ENCODE measurements at places on chromosomes 3 and 15.

GRCh38 chr3:24310887-24311286, 183.8 kb downstream of the THRB start:
- no peak for DNase-seq

GRCh38 chr3:141353652-141354495, 14.4 kb upstream of the ZBTB38 start:
- no peak for DNase-seq

GRCh38 chr3:74510261-74510818, 104.1 kb downstream of the CNTN3 start:
- no peak for DNase-seq

DNA sequence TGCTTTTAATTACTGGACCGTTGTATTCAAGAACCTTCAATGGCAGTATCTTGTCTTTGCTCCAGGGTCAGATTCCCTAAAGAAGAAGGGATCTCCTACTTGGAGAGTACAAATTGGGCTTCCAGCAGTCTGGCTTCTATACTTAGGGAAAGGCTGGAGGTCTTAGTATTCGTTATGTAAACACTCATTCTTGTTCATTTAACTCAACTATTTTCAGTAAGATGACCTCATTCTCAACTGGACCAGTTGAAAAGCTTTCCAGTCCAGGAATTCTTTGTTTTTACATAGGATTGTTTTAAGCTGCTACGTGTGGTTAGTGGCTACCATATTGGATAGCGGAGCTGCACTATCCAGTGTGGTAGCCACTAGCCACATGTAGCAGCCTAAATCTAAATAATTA, 4.6 kb downstream of the SENP5 start:
- no peak for DNase-seq

DNA sequence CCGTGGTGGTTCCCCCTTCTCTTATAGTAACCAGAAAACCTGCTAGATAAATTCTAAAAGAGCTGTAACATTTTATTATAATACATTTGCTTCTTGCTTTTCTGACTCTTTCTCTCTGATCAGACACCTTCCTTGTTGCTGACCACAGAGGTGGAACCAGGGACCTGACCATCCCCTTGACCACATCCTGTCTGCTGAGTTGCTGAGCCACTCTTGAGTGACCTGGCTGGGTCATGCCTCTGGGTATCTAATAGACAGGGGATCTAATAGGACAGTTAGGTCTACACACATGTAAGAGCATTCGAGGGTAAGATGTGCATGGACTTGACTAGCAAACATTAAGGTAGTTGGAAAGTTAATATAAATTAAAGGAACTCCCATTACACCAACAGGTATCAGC, 22.8 kb upstream of the TRIM59 start:
- DNase-seq = no peak

GRCh38 chr3:23442598-23443383, 239.7 kb downstream of the UBE2E2 start:
- no peak for DNase-seq

- DNase-seq = no peak
Measured at GRCh38 chr3:47455806-47456452, 19.8 kb downstream of the SCAP start.

GRCh38 chr3:72187131-72187530, 402.2 kb upstream of the PROK2 start:
- DNase-seq = no peak

Measured in stimulated activated CD8-positive, alpha-beta memory T cell treated with anti-CD3 and anti-CD28 coated beads, Interleukin-15, amount 100 ng/mL, for 48 hours (primary cell).